ENCODE measurements at places on chromosomes 5 and 9.

- no peak for DNase-seq
Measured at GRCh38 chr9:91342575-91342974, 19.1 kb downstream of the AUH start.

DNA sequence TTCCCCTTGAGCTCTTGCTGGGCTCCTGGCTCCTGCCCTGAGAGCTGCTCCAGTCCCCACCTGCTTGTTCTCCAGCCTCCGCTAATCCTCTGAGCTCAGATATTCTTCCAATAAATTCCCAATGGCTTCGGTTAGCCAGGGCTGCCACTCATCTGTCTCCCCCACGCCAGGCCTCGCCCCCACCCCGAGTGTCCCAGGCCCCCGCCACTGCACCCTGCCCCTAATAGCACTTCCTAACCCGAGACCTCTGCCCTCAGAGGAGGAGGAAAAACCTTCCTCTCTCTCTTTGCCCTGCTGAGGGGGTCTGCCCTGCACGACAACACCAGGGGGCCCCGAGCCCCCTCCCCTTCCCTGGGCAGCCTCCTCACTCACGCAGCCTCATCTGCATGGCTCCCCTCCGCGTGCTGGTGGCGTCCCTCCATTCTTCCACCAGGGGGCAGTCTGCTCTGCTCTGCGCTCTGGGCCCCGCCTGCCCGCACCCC, 5.4 kb upstream of the LCN15 start:
- DNase-seq = no peak

DNA sequence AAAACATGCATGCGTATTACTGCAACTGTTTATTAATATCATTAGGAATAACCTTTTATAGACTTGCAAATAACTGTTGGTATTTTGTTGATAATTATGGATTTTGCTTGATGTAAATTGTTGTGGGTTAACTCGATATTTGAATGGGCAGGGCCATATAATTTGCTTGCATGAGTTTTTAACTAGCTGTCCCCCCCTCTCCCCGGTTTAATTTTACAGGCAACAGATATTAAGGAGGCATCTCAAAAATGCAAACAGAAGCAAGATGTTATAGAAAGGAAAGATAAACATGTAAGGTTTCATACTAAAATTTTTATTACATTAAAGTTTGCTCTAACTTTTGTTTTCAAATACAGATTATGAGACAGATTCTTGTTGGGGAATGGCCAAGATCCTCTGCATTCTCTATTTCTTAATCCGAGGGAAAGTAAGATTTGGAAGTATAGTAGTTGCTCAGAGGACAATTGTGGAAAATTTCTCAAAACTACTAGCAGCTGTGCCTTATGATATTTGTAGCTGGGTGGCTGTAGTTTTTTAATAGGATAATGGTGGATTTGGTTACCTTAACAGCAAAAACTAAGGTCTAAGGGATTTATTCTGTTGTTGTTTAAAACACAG, 27.3 kb downstream of the SMC5 start:
- no peak for DNase-seq

- DNase-seq = peak; percentile 76
Measured at GRCh38 chr5:33936004-33936380, 194 bp upstream of the RXFP3 start.

- no peak for DNase-seq
Measured at GRCh38 chr9:101536351-101536750, 2.7 kb downstream of the RNF20 start.

DNA sequence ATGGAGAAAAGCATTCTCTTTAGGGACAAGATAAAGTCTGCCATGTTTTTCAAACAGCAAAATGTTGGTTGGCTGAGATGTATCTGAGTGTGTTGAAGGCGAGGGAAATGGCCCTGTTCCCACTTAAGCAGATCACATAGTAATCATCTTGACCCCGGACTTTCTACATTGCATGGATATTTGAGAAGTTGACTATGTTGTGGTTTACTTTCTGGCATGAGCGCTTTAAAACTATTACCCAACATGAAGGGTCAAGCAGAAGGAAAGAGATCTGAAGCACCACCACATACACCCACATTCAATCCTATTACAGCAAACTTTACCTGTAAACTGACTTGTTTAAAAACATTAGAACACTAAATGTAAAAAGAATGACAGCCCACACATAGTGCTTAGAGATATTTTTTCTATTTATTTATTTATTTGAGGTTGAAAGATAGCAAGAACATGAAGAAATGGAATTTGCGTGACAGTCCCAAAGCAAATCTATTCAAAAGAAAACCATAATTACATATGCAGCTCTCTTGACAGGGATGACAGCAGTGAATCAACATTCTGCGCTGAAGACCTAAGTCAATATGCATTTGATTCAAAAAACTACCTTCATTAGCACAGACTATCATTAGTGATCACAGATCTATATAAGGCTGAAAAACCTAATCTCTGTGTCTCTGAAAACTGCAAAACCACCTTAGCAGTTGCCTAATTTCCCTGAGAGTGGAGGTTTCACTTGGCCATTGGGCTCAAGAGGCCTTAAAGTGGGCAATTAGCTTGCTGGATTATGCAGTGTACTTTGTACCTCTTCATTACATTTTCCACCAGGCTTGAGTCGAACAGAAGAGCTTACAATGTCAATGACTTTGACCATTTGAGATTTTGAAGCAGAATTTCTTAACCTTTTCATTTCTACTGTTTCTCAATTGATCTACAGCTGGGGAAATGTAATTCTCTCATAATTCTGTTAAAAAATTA, 195.0 kb downstream of the PDE4D start:
- DNase-seq = no peak

DNA sequence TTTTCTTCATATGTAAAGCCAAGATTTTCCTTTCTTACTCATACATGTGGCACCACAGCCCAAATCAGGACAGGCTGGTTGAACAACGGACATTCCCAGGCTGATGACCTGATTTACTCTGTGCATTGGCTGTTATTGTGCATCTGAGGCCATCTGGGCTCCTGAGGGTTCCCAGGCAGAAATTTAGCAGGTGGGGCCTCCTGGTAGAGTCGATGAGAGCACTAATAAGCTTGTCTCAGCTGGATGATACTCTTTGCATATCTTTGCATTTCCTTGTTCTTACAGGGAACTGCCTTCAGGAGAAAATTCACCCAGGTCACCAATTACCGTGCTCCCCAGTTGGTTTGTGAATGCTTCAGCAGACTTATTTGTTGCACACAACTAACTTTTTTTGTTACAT, 605.1 kb downstream of the ELAVL2 start:
- no peak for DNase-seq
